ENCODE measurements at places on chromosomes 11 and 22.

DNA sequence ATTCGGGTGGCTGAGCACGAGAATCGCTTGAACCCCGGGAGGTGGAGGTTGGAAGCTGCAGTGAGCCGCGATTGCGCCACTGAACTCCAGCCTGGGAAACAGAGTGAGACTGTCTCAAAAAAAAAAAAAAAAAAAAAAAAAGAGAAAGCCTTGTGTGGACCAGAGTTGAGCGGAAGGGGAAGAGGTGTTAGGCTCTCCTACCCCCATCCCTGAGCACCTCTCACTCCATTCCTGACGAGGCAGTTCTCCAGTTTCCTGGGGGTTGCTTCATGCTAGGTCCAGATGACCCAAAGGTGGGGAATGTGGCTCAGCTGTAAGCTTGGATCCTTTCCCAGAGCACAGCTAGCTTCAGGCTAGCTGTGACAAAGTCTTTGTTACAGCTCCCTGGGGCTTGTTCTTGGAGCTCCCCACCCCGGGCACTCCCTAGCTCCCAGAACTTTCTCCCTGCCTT is 8.8 kb upstream of the DNAL4 start:
- DNase-seq = no peak

DNA sequence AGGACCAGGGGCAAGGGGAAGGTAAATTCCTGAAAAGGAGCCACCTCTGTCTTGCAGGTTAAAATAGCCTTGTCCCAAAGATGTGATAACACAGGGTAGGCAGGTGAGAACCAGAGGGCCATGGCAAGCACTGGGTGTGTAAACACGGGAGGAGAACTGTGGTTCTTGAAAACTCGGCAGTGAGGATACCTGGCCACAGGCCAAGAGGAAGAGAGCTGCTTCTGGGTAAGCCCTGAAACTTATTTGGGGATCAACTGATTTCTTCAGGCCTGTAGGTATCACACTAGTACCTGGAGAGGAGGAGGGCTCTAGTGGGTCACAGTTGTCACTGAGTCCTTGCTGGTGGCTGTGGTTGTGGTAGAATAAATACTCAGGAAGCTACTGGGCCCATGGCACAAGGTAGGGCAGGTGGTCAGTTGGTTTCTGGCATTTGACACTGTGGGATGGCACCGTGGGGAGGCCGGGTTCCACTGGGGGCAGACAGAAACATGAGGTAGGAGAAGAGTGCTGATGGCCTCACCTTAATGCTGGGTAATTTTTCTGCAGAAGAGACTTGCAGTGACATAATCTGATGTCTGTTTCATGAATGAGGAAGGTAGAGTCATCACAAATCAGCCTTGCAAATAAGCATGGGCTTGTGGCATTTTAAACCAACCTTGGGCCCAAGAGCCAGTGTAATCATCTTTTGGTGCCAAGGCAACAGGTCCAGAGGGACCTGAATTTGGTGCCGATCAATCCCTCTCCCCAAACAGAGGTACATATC is 22.0 kb downstream of the AMPD3 start:
- DNase-seq = no peak

DNA sequence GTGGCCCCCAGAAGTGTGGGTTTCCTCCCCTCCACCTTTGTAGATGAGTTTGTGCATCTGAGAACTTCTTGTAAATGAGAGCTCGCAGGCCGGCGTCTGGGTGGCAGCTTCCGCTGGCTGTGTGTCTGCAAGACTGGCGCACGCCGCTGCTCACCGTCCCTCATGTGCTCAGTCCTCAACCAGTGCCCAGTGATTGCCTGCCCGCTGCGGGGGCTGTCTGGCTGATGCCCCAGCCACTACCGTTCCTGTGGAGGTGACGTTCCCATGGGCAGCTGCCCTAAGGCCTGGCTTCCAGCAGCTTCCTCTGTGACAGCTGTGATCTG is 8.8 kb downstream of the TBX1 start:
- no peak for DNase-seq

GRCh38 chr22:30539368-30539767 is 7.2 kb downstream of the SEC14L6 start:
- DNase-seq = no peak

GRCh38 chr11:117550466-117550865 is 222.8 kb downstream of the CEP164 start:
- DNase-seq = no peak

GRCh38 chr11:12075822-12076821 is 34.3 kb upstream of the MICAL2 start:
- DNase-seq = no peak

- no peak for DNase-seq
Measured at GRCh38 chr22:46773076-46773475, 10.6 kb downstream of the TBC1D22A start.

GRCh38 chr11:88348870-88349269 is 11.3 kb upstream of the CTSC start:
- DNase-seq = no peak

DNA sequence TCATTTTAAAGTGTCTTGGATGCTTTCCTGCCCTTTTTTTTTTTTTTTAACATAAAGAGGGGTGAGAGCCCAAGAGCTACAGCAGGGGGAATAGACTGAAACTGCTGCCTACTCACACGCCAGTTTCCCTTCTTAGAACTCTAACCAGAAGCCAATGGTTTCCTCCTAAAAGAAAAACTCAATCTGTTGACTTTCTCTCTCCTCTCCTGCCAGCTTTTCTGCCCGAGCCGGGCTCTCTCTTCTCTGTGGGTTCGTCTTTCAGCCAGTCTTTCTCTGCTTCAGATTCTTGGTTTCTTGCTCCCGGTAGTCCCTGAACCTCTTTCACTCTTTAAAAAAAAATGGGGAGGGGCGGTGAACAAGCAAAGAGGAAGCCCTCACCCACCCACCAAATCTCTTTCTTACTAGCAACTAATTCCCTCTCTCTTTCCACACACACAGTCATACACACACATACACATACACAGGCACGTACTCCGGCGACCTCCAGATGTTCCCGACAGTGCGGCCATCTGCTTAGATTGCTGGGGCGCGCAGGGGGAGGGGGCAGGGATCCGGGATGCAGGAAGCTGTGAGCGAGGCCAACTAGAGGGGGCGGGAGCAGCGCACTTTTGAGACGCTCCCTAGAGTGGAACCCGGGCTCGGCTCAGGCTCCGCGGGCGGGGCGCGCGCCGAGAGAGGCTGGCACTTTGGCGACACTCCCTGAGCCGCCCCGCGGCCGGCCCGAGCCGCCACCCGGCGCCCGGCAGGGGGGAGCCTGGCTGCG is 444 bp upstream of the TSKU start:
- no peak for DNase-seq

DNA sequence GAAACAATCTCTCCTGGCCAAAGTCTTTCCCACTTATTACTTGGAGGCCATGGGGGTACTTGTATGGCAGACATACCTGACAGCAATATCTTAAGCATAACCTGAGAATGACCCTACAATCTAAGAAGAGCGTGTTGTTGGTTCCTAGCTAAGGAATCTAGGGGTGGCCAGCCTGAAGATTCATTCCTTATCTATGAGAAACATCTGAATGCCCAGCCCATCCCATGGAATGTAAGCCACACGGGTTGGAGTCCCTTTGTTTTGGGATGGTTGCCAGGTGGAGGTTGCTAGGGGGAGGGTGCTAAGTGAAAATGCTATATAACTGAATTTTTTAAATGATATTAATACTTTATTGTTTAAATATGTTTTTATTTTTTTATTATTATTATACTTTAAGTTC is 725.0 kb downstream of the ETS1 start:
- no peak for DNase-seq

- no peak for DNase-seq
Measured at GRCh38 chr22:26066534-26066933, 102.7 kb upstream of the SEZ6L start.

GRCh38 chr22:23250056-23250784 is 69.9 kb downstream of the BCR start:
- DNase-seq = no peak

- no peak for DNase-seq
Measured at GRCh38 chr11:108985945-108986279, 321.0 kb downstream of the DDX10 start.

- no peak for DNase-seq
Measured at GRCh38 chr22:45090497-45090910, 73.2 kb upstream of the NUP50 start.

- no peak for DNase-seq
Measured at GRCh38 chr11:120335556-120335907, 681 bp upstream of the ARHGEF12 start.

DNA sequence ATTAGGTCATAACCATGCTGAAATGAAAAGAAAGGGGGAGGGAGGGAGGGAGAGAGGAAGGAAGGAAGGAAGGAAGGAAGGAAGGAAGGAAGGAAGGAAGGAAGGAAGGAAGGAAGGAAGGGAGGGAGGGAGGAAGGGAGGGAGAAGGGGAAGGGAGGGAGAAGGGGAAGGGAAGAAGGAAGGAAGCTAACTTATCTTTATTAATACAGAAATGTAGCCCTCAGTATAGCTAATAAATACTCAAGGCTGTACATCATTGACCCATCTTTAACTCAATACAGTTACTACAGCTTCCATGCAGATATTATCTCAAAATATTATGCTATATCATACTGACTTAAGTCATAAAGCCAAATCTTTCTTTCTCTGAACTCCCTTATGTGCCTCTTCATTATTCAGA is 17.4 kb upstream of the SOX6 start:
- no peak for DNase-seq

DNA sequence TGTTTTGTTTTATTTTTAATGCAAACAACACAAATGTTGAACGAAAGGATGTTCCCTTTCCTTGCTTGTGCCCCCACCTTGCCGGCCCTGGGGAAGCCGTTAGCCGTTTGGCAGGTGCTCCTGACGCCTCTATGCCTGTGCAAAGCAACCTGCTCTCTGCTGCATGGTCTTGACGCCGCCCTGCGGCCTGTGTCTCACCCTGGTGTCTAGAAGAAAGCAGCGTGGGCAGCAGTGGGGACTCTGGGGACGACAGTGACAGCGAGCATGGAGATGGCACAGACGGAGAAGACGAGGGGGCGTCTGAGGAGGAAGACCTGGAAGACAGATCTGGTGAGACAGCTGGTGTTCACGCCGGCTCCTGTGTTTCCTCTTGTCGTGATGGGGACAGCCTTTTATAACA is 5.5 kb downstream of the PHRF1 start:
- no peak for DNase-seq

GRCh38 chr22:38215156-38216038 is 13.6 kb downstream of the MAFF start:
- DNase-seq = no peak

- no peak for DNase-seq
Measured at GRCh38 chr11:86248609-86249008, 4.1 kb downstream of the EED start.

DNA sequence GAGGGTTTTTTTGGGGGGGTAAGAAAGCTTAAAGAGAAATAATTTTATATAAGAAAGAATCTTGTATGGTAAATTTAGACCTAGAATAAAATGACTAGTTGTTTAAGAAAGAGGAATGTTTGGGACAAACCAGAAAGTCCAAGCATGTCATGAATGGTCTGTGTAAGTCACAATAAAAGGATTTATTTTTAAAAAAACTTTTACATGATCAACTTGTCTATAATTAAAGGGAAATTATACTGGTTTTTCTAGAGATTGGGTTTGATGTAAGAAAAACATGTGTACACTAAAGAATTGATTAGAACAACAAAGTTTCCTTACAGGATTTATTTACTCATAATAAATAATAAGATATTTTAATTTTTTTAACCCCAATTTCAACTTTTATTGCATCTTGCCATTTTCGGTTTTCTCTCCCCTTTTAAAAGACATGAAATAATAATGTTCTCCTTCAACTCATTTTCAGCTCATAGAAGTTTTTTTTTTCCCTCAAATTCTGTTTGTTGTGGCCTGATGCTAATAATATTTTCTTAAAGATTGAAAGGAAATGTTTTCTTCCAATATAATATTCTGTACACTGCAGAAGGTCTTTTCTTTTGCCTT is 35.4 kb upstream of the INCENP start:
- no peak for DNase-seq

GRCh38 chr11:21615955-21616371 is 576.9 kb upstream of the ANO5 start:
- DNase-seq = no peak

DNA sequence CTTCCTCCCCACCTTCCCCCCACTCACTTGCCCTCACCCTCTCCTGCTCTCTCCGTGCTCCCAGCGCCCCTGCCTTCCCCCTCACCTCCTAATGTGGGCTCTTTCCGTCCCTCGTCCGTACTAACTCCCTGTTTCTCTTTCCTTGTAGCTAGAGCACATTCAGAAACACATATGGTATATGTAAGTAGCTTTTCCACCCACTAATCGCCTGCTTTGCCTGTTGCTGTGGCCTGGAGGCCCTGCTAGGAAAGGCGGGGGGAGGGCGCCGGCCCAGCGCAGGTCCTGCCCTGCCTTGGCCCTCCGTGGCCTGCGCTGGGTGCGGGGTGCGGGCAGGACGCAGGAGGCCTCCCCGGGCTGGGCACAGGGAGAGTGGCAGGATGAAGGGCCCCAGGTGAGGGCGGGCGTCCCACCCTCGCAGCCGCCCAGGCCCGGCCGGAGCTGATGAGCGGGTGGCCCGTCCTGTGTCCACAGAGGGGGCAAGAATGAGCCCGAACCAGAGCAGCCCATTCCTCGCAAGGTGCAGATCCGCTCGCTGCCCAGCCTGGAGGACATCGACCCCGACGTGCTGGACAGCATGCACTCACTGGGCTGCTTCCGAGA is 41.7 kb downstream of the MOB2 start:
- DNase-seq = no peak

GRCh38 chr11:76088511-76088910 is 117.8 kb downstream of the WNT11 start:
- no peak for DNase-seq

- no peak for DNase-seq
Measured at GRCh38 chr11:118705111-118705741, 25.8 kb upstream of the TREH start.

DNA sequence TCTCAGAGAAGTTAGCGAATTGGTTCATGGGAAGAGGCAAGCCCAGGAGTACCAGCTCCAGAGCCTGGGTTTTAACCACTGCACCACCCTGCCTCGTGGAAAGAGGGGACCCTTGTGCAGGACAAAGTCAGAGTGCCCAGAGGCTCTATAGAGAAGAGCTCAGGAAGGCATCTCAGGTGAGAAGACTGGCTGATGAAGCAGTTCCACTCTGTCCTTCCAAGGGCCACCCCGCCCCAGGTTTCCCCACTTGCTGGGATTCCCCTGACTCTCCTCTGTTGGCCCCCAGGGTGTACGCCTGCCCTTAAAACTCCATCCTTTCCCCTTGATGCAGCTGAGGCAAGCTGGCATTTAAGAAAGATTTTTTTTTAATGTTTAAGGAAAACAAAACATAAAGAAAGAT is 265.8 kb downstream of the BUD13 start:
- DNase-seq = no peak

DNA sequence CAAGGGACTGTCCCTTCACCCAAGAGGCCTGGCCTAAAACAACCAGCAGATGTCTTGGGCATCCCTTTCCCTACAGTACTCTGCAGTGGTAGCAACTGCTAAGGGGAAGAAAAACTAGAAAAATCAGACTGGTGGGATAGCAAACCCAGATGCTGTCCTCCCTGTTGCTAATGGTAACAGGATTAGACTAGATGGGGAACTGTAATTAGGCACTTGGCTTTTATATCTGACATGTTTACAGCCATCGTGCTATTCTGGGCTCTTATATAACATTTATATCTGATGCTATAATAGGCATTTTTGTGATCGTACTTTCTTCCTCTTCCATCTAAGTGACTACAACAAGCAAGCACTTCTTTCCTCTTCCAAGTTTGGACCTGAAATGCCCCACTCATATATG is 316.7 kb downstream of the DLG2 start:
- no peak for DNase-seq
